ENCODE measurements at places on chromosomes 2 and 18.

- DNase-seq, result no peak
Measured at GRCh38 chr2:144405982-144406788, 113.7 kb downstream of the ZEB2 start.

- no peak for DNase-seq
Measured at GRCh38 chr2:60853531-60853930, 27.8 kb upstream of the REL start.

DNA sequence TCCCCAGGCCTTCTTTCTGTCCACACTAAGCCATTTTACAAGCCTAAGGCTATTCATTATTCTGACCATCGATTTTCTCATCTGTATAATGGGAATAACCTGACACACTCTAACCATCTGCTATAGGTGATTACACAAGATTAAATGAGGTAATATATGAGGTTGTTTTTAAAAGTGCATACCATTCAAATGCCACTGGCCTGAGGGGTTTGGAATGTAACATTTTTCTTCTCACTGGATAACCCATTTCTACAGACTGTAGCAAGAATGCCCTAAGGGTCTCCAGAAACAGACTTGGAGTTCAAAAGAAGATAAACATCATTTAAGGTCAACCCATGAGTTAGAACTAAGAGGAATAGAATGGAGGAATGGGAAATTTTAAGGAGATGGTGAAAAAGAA lies 111.7 kb upstream of the SETBP1 start:
- DNase-seq, result no peak

DNA sequence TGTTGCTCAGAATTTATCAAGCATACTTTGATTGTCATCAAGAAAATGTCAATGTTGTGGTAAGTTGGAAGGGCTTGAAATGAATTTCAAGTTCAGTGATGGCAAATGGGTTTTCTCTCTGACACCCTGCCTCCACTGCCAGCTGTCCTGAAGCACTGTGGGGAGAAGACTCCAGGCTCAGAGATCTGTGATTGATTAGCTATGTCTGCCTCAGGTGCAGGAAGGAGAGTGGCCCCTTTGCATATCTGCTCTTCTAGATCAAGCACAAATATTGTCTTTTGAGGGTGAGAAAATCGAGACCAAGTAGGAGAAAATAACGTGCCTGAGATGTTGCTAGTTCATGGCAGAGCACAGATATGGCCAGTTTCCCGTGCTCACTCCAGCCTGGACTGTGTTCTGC lies 178.8 kb upstream of the GLI2 start:
- no peak for DNase-seq

GRCh38 chr2:47893771-47894170 lies 12.5 kb downstream of the FBXO11 start:
- DNase-seq, result no peak

- no peak for DNase-seq
Measured at GRCh38 chr18:2538844-2539243, 32.5 kb downstream of the METTL4 start.

DNA sequence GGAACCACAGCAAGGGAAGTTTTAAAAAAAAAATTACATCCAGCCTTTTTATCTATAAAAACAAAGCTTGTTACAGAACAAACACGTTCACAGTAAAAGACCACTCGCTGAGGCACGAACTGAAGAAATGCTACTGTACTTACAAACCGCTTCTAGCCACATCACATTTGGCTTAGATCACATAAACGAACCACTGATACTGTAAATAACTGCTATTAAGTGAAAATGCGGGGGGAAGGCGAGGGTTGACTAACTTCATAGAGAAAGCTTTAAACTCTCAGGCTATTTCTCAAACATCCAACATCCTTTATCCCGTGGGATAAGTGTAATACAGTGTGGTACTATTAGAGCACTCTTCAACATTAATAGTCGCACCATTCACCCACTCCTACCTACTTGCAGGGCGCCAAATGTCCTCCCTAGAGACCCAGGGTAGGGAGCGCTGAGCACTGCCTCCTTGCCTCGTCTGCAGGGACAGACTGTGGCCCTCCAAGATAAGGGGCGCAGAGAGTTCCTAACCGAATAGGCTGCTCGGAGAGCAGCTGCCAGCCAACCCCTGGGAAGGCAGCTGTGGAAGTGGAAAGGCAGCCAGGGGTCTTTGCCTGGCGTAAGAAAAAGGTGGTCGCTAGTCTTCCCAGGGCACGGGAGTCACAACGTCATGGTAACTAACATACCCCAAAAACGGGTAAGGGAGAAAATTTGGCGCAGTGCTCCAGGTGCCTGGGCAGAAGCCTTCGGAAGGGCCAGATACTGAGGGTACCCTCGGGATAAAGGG lies 854 bp downstream of the GPR155 start:
- DNase-seq, result peak; percentile 76

- no peak for DNase-seq
Measured at GRCh38 chr2:14023558-14023957, 609.0 kb upstream of the LRATD1 start.

GRCh38 chr2:142867136-142867535 lies 10.3 kb upstream of the KYNU start:
- DNase-seq, result no peak

DNA sequence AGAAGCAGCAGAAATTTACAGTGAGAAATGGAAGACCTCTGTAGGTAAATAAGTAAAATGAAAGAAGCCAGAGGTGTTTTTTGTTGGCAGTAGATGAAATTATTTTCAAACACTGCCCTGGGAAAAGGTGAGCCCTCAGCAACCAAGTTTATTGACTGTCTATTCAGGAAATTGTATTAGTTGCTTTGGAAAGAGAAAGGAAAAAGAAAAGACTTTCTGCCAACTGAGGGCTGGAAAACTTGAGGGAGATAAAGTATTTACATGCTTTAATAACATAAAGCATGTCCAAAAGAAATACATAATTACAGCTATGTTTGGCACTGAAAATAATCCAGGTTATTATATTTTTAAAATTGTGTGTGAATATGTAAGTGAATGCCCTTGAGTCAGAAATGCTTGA lies 14.7 kb downstream of the CRIM1 start:
- no peak for DNase-seq

DNA sequence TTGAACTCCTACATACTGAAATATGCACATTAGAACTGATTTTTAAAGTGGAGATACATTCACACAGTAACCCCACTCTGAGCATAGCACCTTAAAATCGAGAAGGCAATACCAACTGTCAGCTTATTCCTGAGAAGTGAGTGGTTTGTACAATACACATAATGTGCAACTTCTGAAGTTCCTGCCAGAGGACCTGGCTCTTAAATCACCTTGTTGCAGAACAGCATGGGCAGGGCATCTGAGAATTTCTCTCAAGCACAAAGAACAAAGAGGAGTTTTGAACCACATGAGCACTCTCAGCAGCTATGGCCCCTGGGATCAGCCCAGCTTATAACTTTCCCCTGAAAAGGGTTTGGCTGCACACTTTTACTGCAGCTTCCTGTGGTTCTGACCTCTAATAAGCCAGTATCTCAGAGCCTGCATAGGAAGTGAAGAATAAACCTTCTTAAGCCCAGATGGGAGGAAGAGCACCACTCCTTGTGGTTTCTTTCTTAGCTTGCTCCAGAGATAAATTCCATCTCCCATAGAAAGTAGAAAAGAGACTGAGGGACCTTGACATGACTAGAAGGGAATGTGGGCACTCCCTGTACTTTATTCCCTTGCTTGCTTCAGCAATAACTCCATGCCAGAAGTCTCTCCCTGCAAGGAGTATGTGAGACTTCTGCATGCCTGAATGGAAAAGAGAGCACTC lies 862.3 kb downstream of the SUCLG1 start:
- DNase-seq, result no peak

DNA sequence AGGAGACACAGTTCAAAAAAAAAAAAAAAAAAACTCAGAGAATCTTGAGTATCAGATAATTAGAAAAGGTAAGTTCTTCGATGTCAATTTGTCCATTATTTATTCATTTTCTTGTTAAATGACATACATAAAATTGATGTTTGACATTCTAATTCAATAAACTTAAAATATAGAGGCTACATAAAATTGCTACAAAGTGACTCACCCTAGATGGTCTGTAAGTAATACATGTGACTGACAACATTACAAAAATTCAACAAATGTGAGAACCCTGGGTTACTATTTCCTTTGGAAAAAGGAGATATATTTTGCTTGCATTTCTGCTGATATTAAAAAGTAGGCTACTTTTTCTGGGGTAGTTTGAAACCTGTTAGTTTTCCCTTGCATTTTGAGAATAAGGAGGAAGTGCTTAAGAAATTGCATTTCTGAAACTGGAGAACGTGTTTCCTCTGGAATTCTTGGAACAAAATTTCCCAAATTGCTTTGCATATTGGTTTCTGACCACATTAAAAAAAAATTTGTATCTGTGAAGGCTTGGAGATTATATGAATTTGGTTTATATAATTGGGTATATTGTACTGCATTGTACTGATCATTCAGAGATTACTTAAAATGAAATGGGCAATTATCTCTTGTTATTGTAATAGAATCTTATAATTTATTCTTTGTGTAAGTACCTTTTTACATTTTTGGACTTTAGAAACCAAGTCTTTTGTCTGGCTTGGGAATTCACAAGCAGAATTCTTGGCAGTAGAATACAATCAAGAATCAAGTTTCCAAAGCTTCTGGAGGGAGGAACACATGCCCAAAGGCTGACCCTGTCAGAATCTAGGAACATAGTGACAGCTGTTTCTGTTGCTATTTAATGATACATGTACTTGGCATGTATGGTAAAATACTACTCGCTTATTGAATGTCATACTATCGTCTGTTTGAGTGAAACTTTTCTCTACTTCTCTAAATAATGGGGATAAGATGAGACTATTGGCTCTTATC lies 106.1 kb downstream of the DSEL start:
- peak; percentile 49 for DNase-seq

- no peak for DNase-seq
Measured at GRCh38 chr2:197322724-197323720, 12.4 kb upstream of the ANKRD44 start.

GRCh38 chr2:18456026-18456425 lies 104.4 kb downstream of the RDH14 start:
- DNase-seq, result no peak

DNA sequence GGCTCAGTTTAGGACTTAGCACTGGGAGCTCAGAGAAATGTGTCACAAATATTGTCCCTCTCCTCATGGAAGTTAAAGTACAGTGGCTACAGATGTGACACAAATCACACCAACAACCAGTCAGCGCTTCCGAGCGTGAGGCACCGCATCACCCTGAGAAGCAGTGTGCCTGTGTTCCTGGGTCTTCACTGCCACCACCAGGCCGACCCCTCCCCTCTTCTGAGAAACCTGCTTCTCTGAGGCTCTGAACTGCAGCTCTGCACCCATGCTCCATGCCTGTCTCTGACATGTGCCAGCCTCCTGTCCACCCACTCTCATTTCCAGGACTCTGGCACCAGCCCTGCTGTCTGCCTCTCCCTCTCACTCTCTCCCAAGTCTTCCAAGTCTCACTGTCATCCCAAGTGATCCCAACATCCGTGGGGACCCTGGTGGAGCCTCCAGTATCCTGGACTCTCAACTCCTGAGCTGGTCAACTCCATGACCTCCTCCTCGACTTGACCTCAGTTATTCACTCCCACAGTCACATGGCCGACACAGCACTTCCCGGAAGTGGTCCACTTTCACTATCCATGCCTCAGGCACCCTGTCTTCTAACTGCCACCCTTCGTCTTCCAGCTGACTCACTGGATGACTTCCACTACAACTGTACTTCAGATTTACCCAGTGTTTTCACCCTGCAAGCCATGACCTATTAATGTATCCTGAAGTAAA lies 73.5 kb downstream of the FBXO15 start:
- DNase-seq, result no peak

DNA sequence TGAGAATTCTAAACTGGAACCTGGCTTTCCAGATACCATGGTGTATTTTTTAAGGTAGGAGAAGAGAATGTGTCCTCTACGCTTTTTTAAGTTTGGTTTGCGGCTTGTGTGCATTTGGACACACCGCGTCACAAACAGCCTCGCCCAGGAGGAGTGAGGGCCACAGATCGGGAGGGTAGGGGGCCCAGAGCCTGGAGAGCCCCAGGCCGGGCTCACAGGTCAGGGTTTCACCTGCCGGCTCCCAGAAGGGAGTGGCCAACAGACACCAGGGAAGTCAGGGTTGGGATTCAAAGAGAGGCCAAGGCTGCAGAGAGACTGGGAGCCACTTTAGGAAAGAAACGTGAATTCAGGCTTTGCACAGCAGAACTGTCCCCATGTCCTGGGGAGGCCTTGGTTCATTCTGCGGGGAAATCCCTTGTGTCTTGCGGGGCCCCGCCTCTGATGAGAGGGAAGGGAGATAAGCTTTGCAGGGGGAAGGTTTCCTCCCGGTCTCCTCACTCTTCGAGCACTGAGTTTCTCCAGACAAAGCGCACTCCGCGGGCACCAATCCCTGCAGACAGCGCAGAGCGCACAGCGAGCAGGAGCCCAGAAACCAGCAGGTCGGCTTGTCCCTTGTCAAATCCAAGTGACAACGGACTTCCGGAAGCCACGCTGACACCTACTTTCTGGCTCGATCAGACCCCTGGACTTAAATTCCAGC lies 2.0 kb upstream of the TUBB6 start:
- peak; percentile 20 for DNase-seq

GRCh38 chr2:71720596-71721361 lies 267.4 kb downstream of the DYSF start:
- DNase-seq, result no peak

GRCh38 chr2:11121099-11121822 lies 34.0 kb upstream of the SLC66A3 start:
- peak; percentile 31 for DNase-seq

DNA sequence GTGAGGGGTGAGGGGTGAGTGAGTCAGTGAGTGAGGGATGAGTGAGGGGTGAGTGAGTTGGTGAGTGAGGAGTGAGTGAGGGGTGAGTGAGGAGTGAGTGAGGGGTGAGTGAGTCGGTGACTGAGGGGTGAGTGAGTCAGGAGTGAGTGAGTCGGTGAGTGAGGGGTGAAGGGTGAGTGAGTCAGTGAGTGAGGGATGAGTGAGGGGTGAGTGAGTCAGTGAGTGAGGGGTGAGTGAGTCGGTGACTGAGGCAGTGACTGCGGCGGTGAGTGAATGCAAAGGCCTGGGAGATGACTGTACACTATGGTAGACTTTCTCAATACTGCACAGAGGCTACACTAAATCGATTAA lies 16.6 kb downstream of the THAP4 start:
- peak; percentile 33 for DNase-seq

- DNase-seq, result no peak
Measured at GRCh38 chr2:98445177-98445682, 572 bp downstream of the INPP4A start.

GRCh38 chr2:212030709-212031108 lies 507.9 kb downstream of the ERBB4 start:
- DNase-seq, result no peak

- peak; percentile 1 for DNase-seq
Measured at GRCh38 chr2:185757356-185757755, 18.8 kb downstream of the FSIP2 start.

DNA sequence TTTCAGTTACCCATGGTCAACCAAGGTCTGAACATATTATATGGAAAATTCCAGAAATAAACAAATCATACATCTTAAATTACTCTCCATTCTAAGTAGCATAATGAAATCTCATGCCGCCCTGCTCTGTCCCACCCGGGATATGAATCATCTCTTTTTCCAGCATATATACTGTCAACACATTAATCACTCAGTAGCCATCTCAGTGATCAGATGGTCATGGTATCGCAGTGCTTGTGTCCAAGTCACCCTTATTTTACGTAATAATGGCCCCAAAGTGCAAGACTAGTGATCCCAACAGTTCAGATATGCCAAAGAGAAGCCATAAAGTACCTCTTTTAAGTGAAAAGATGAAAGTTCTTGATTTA lies 43.8 kb downstream of the OSBPL6 start:
- DNase-seq, result peak; percentile 45

Measured in IMR-90 (cell line).